ENCODE measurements at places on chromosomes 5 and 9.
A peak's percentile ranks its signal among the peaks of the same experiment; 100 is the strongest.

GRCh38 chr9:105241356-105242043 lies 3.0 kb upstream of the SLC44A1 start:
- no peak for DNase-seq

GRCh38 chr5:142446131-142446959 lies 121.5 kb upstream of the SPRY4 start:
- no peak for DNase-seq

- DNase-seq: no peak
Measured at GRCh38 chr9:110110154-110110553, 97.8 kb downstream of the C9orf152 start.

DNA sequence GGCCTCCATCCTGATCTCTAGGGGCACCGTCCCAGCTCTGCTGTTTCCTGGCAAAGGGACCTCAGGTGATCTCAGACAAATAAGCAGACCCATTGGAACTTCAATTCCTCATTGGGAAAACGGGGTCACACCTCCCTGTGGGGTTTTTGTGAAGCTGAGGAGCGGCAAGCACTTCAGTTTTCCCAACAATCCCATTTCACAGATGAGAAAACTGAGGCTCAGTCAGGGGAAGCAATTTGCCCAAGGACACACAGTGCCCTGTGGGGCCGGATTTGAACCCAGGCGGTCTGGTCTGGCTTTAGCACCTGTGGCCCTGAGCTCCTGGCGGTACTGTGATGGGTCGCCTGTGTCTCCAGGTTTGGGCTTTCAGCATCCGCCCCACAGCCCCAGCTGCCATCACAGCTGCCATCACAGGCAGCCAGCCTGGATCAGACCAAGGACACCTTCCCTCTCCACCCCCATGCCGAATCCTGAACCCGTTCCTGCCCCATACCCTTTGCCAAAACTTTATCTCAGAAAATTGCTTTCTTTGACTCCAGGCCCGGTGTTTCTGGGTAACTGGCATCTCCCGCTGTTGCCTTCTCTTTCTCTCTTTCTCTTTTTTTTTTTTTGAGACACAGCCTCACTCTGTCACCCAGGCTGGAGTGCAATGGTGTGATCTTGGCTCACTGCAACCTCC lies 26.4 kb downstream of the NCS1 start:
- DNase-seq: no peak

- no peak for DNase-seq
Measured at GRCh38 chr5:154713615-154714125, 41.5 kb upstream of the LARP1 start.

GRCh38 chr5:135986891-135987401 lies 32.2 kb upstream of the LECT2 start:
- no peak for DNase-seq

DNA sequence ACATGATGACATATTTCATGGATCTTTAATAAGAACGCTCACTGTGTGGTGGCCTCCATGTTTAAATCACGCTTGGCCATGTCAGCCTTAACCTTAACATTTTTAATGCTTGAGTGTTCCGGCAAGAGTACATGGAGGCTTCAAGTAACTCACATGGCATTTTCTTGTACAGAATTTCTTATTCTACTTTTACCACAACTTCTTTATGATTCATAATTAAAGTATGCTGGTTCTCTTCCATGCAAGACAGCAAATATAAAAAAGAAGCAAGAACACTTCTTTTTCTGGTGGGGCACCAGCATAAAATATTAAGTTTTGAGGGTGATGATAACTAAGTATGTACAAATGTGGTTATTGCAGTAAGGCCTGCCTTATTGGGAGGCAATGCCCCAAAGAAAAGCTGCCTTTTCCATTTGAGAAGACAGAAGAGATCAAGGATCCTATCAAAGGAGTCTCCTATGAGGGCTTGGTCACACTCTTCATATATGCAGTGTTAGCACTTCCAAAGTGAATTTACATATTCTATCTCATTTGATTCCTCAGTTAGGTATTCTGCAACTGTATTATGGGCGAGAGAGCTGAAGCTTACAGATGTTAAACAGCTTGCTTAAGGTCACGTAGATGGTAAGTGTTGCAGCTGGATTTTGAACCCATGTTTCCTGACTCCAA lies 382.7 kb upstream of the MEF2C start:
- DNase-seq: no peak

DNA sequence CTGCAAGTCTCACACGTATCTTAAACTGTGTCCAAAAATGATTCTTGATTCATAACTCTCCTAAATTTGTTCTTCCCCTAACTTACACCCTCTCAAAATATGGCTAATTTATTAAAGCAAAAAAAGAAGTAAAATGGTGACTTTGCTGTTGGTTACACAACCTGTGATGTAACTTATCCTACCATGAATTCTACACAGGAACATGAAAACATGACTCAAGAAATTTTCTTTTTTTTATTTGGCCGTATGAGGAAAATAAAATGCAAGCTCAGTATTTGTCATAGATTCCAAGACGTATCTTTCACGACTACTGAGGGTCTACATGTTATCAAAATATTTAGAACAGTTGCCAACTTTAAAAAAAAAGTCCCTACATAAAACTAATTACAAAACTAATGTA lies 9.2 kb downstream of the LIFR start:
- DNase-seq: no peak

DNA sequence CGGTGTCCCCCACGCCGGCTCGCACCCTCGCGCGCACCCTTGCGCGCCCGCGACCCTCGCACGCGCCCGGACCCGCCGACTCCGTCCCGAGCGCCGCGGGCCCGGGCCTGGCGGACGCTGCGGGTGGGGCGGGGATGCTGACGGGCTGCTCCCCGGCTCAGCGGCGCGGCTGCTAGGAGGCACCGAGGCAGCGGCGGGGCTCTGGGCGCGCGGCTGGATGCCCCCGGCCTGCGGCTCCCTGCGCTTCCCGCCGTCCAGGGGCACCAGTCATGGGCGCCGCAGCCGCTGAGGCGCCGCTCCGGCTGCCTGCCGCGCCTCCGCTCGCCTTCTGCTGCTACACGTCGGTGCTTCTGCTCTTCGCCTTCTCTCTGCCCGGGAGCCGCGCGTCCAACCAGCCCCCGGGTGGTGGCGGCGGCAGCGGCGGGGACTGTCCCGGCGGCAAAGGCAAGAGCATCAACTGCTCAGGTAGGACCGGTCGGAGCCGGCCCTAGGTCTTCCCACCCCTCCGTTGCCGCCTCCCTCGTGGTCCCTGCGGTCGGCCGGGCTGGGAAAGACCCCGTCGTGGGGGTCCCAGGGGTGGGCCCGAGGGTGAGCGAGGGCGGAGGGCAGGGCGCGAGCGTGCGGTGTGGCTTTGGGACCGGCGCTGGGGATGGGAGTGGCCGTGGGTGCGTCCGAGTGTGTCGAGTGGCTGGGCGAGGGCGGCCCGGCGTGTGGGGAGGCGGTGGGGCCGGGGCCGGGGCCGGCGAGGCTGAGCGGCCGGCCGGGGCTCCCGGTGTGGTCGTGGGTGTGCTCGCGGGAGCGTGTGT lies 530 bp downstream of the TMEFF1 start:
- DNase-seq: peak; percentile 39

GRCh38 chr9:14215614-14216013 lies 98.3 kb downstream of the NFIB start:
- DNase-seq: no peak

- DNase-seq: no peak
Measured at GRCh38 chr9:102922526-102922925, 72.6 kb upstream of the CYLC2 start.

- DNase-seq: no peak
Measured at GRCh38 chr9:137412431-137412830, 10.5 kb downstream of the EXD3 start.

- no peak for DNase-seq
Measured at GRCh38 chr5:54315736-54316528, 5.6 kb upstream of the ARL15 start.

DNA sequence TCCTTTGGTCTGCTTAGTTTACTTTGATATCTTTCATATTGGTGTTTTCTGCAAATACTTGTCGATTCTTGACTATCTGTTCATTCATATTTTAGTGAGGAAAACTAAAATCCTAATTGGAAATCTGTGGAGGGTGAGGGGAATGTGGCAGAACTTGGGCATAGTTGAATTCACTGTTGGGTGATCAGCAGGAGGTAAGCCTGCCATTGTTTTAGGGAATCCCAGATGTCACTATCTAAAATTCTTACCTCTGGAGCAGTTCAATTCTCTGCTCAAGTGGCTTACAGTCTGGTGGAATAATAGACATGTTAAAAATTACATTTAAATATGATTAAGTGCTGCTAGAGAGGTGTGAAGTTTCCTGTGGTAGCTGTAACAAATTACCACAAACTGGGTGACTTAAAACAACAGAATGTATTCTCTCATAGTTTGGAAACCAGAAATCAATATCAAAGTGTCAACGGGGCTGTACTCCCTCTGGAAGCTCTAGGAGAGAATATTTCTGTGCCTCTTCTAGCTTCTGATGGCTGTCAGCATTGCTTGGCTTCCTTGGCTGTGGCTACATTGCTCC lies 90.3 kb upstream of the GCNT4 start:
- no peak for DNase-seq

- DNase-seq: no peak
Measured at GRCh38 chr5:181120306-181120705, 10.7 kb downstream of the OR2V1 start.

GRCh38 chr9:134442085-134442474 lies 115.8 kb downstream of the RXRA start:
- no peak for DNase-seq

DNA sequence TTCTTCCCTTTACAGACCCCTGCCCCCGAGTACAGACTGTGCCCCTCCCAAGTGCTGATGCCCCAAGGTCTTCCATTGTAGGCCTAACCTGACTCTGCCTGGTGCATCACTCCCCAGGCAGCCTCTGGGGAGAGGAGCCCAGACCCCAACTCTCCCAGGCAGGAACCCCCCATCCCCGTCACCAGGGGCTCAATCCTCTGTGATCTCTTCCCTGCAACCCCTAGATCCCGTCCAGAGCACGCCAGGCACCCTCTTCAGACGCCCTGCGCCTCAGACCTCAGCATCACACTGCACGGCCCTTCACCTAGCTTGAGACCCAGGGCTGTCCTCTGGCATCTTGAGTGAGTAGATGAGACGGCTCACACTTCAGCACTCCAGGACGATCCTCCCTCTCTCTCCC lies 6.4 kb upstream of the EGR1 start:
- no peak for DNase-seq

GRCh38 chr9:37350486-37351190 lies 71.9 kb upstream of the GRHPR start:
- DNase-seq: no peak

GRCh38 chr5:66129144-66129543 lies 15.0 kb upstream of the SREK1 start:
- no peak for DNase-seq

- DNase-seq: no peak
Measured at GRCh38 chr5:73892218-73892617, 266.2 kb downstream of the ARHGEF28 start.

DNA sequence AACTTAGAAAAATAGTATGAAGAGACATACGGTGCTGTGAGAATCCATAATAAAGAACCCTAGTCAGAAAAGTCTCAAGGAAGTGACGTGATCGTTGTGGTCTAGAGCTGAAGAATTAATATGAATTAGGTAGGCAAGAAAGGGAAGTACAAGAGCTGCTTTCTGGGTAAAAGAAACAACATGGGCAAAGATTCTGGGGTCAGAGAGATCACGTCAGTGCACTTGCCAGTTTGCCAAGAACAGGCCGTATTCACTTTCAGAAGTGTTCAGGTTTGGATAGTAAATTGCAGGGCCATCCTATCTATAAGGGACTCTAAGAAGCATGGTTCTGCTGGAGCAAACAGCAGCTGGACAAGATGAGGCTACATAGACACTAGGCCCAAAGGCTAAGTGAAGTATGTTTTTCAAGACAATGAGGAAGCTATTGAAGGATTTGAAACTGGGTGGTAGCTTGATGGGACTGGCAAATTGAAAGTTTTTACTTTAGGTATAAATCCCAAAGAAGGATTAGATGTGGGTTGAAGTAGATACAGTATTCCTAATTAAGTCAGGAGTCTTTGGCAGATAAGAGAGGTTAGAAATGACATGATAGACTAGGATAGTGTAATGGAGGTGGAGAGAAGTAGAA lies 4.8 kb upstream of the CHD1 start:
- no peak for DNase-seq

DNA sequence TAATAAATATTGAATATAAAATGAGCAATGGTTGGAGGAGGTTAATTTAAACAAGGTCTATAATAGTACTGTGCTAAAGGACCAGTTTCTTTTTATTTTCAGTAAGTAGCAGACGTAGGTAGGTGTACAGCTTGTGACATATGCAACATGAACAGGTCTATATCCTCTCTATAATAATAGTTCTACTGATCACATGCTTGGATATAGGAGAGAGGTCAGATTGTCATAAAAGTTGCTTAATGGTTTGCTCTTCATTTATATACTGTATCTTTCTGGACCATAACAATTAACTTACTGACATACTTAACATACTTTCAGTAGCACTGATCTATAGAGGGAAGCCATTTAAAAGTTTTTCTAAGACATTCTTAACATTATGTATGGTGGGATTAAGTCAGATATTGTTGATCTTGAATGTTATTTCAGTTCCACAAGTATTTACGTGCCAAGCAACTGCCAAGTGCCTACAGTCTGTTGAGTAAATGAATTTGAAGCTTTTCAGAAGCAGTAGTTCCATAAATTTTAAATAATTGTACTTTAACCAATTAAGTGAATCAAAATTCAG lies 68.0 kb downstream of the DENND4C start:
- no peak for DNase-seq
